Non-pigmented ciliary epithelial cell (primary cell): ENCODE measurements at places on chromosomes 7 and 10.

DNA sequence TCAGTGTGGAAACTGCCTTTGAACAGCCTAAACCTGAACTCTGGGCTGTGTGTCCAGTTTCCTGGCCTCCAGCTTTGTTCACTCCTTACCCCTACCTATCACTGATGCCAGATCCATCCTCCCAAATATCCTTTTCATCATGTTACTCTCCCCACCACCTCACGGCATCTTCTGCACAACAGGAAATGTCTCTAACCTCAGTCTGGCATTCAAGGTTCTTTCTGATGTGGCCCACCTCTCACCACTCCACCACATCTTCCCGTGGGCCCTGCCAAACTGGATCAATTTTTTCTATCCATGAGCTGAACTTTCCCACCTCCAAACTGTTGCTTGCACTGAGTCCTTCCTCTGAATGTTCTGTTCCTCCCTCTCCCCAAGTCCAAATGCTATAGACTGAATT lies 35.8 kb upstream of the MAP3K8 start:
- DNase-seq: no peak

- no peak for DNase-seq
Observed at GRCh38 chr7:157789094-157789493, 452.3 kb downstream of the DNAJB6 start.

- DNase-seq: no peak
Observed at GRCh38 chr7:12623223-12623622, 52.7 kb downstream of the SCIN start.

DNA sequence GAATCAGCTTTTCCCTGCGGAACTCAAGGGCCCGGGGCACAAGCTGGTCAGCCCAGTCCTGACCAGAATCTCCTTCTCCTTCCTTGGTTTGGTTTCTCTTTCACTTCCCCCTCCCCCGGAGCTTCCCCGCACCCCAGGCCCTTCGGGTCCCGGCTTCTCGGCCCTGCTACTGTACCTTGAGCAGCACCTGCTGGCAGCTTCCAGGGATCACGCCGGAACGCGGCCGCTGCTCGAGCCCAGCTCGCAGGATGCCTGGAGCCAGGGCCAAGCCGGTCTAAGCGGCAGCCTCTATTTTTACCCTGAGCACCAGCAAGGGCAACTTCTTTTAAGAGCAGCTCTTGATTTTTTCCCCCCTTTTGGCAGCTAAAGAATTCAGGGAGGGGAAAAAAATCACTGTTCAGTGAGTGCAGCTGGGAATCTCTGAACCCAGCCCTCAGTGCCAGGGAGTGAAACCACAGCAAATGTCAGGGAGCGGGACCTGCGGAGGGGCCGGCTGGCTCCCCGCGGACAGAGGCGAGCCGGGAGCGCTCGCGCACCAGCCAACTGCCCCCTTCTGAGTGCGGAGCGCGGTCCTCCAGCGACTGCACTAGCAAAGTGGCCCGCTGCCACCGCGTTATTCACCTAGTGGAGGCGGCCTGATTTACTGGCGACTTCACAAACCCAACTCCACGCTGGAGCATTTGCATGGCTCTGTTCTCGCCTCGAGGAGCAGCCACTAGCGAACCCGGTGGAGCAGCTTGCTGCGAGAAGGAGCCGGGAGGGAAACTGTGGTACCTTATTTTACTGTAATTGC lies 2.4 kb upstream of the INHBA start:
- peak; percentile 79 for DNase-seq

DNA sequence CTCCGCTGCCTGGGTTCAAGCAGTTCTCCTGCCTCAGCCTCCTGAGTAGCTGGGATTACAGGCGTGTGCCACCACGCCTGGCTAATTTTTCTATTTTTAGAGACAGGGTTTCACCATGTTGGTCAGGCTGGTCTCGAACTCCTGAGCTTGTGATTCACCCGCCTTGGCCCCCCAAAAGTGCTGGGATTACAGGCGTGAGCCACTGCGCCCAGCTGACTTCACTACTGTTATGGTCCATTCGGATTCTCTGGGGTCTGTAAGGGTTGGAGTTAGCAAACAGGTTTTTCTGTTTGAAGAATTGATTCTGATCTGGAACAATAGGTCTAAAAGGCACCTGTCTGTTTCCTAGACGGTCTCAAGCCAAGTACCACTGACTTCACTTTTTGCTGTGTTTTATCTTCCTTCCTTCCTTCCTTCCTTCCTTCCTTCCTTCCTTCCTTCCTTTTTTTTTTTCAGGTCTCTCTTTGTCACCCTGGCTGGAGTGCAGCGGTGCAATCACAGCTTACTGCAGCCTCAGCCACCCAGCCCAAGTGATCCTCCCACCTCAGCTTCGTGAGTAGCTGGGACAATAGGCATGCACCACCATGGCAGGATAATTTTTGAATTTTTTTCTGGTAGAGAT lies 192.2 kb downstream of the CAMK1D start:
- DNase-seq: no peak

GRCh38 chr7:142496545-142496991 lies 238.7 kb upstream of the PRSS58 start:
- DNase-seq: no peak

GRCh38 chr7:105871142-105871541 lies 5.3 kb downstream of the ATXN7L1 start:
- no peak for DNase-seq

- no peak for DNase-seq
Observed at GRCh38 chr7:28088901-28089714, 91.5 kb downstream of the JAZF1 start.

- no peak for DNase-seq
Observed at GRCh38 chr10:132674311-132674710, 111.6 kb downstream of the NKX6-2 start.

- no peak for DNase-seq
Observed at GRCh38 chr7:117472335-117472734, 7.5 kb upstream of the CFTR start.

DNA sequence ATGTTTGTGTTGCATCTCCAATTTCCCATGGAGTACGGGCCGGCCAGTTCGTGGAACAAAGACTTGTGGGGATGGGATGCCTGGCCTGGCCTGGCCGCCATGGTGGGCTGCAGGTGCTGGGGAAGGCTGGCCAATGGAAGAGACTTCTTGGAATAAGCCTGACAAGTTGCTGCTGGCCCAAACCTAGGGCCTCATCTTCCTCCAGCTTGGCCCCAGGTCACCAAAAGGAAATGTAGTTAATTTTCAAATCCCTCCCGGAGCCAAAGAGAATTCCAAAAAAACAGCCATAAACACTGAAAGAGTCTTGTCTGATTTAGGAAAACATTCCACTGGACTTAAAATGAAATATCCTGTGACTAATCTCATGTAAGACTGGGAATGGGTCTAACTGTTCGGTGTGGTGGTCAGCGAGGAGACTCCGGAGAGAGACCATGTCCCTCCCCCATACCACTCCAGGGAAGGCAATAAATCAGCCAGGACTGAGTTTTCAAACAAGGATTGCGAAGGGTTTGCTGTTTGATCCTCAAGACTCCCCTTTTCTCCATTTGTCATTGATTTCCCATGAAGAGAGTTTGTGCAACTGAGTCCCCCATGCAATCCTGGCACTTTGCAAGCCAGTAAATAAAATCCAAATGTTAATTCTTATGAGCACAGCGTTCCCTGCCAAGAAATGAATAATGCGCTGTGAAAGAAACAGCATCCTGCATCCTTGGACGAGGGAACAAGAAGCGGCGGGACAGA lies 128.7 kb upstream of the HABP2 start:
- no peak for DNase-seq

GRCh38 chr7:923108-924041 lies 31.1 kb downstream of the ADAP1 start:
- DNase-seq: no peak
